ENCODE measurements at places on chromosomes 6 and 20. TPM values are rescaled to one million over a fixed set of nuclear protein-coding genes. Genes with fewer than 3 reads are reported as not detected.

DNA sequence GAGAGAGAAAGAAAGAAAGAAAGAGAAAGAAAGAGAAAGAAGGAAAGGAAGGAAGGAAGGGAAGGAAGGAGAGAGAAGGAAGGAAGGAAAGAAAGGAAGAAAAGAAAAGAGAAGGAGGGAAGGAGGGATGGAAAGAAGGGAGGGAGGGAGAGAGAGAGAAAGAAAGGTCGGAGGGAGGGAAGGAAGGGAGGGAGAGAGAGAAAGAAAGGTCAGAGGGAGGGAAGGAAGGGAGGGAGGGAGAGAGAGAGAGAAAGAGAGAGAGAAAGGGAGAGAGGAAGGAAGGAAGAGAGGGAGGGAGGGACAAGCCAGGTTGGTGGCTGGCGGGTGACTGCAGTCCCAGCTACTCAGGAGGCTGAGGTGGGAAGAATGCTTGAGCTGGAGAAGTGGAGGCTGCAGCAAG lies 27.3 kb upstream of the ZNF184 start:
- DNase-seq = no peak

- DNase-seq = no peak
Measured at GRCh38 chr6:166379103-166379586, 3.6 kb downstream of the MPC1 start.

GRCh38 chr6:43891072-43891870 lies 121.3 kb downstream of the VEGFA start:
- no peak for DNase-seq

DNA sequence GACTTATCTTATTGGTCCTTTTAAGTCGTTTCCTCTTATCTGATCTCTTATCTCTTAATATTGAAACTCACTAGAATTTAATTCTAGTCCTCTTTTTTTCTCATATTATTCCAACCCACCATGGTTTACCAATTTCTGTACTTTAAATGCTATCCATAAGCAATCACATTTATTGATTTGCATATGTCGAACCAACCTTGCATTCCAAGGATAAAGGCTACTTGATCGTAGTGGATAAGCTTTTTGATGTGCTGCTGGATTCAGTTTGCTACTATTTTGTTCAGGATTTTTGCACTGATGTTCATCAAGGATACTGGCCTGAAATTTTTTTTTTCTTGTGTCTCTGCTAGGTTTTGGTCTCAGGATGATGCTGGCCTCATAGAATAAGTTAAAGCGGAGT lies 7.7 kb downstream of the DEFB125 start:
- DNase-seq = no peak

GRCh38 chr6:105212587-105212986 lies 32.8 kb upstream of the POPDC3 start:
- DNase-seq = no peak

Gene HLA-DRB5
- not detected for total RNA-seq
